ENCODE measurements at places on chromosomes 7 and 10. TPM values are rescaled to one million over a fixed set of nuclear protein-coding genes. Genes with fewer than 3 reads are reported as not detected.

GRCh38 chr10:25959540-25960232, 25.7 kb downstream of the MYO3A start:
- no peak overlapping the region for H3K27ac ChIP-seq
- no peaks in the 10 kb centered on the region for H3K4me1 ChIP-seq
- DNase-seq = no peak
- no peak overlapping the region for H3K4me3 ChIP-seq
- H3K36me3 ChIP-seq = no peaks in the 10 kb centered on the region
- H3K27me3 ChIP-seq = no peaks in the 10 kb centered on the region

- no peaks in the 10 kb centered on the region for H3K27me3 ChIP-seq
- no peak for DNase-seq
- H3K27ac ChIP-seq = no peak overlapping the region
- peaks cover 6% of the 10 kb centered on the region for H3K4me1 ChIP-seq
Observed at GRCh38 chr10:48316236-48316635, 9.8 kb downstream of the MAPK8 start.

GRCh38 chr7:111081546-111082267, 9.2 kb upstream of the LRRN3 start:
- no peak overlapping the region for H3K4me3 ChIP-seq
- H3K36me3 ChIP-seq = no peaks in the 10 kb centered on the region
- no peaks in the 10 kb centered on the region for H3K4me1 ChIP-seq
- no peak for DNase-seq
- H3K27me3 ChIP-seq = no peaks in the 10 kb centered on the region

DNA sequence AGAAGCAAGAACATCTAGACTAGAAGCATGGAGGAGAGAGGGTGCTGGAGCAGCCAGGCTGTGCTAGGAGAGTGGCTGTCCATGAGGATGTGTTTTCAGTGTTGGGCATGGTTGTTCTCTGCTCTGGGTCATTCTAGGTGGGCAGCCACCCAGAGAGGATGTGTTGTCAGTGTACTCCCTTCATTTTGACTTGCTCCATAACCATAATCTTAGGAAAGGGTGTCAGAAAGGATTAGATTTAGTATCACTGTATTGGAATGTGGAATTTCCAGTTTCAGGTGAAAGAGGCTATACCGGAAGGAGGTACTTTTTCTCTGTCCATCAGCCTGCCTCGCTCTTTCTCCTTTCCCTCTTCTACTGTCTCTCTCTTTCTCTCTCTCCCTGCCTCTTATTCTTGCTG, 474.5 kb upstream of the PODXL start:
- H3K36me3 ChIP-seq = no peaks in the 10 kb centered on the region
- no peaks in the 10 kb centered on the region for H3K4me1 ChIP-seq
- H3K27me3 ChIP-seq = no peaks in the 10 kb centered on the region
- DNase-seq = no peak

Gene C7orf33
- total RNA-seq = not detected

DNA sequence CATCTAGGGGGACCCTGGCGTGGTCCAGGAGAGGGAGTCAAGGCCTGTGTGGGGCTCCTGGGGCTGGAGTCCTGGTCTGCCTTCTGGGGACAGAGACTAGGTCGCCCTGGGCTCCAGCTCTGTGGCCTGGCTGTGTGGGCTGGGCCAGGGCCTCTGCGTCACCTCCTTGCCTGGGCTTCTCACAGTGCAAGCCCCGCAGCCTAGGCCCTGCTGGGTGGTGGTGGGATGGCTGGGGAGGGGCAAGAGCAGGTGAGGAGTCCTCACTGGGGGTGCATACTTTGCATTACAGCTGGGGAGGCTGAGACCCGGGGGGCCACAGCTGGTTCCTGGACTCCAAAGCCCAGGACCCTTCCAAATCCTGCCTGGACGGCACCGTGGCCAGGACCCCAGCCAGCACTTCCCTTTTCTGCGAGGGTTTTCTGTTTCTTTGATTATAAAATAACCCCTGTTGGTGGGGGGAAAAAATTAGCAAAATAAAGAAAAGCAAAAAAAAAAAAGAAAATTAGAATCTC, 23.5 kb downstream of the PWWP2B start:
- H3K4me3 ChIP-seq = no peak overlapping the region
- DNase-seq = peak; percentile 75
- H3K27me3 ChIP-seq = no peaks in the 10 kb centered on the region
- no peaks in the 10 kb centered on the region for H3K36me3 ChIP-seq

Gene LRRC18
- total RNA-seq = not detected

Gene PSPH
- 9.0 TPM for total RNA-seq

GRCh38 chr10:105185161-105185560, 544.1 kb downstream of the SORCS3 start:
- no peaks in the 10 kb centered on the region for H3K4me1 ChIP-seq
- H3K4me3 ChIP-seq = no peak overlapping the region
- DNase-seq = no peak

GRCh38 chr7:51973071-51973470, 656.5 kb upstream of the COBL start:
- H3K36me3 ChIP-seq = no peaks in the 10 kb centered on the region
- no peaks in the 10 kb centered on the region for H3K4me1 ChIP-seq
- H3K27ac ChIP-seq = no peak overlapping the region
- no peak for DNase-seq
- H3K27me3 ChIP-seq = no peaks in the 10 kb centered on the region

DNA sequence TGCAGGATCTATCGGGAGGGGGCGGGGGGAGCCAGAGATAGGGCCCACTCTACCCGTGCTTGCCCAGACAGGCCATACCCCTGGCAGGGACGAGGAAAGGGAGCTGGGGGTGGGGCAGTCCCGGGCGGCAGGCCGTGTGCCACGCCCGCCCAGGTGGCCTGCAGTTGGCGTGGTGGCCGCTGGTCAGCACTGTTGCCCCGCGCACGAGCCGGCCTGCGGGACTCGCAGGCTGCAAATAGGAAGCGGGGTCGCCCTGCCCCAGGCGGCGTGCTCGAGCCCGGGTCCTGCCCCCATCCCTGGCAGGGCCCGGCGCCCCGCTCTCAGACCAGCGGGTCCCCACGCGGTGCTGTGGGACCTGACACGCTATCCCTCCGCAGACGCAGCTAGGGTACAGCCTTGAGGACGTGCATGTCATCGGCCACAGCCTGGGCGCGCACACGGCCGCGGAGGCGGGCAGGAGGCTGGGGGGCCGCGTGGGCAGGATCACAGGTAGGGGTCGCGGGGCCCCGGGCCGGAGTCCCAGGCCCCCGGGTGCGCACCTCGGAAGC, 6.7 kb downstream of the PNLIPRP2 start:
- H3K4me1 ChIP-seq = no peaks in the 10 kb centered on the region
- DNase-seq = peak; percentile 72
- H3K4me3 ChIP-seq = peak overlapping the region; percentile 25

DNA sequence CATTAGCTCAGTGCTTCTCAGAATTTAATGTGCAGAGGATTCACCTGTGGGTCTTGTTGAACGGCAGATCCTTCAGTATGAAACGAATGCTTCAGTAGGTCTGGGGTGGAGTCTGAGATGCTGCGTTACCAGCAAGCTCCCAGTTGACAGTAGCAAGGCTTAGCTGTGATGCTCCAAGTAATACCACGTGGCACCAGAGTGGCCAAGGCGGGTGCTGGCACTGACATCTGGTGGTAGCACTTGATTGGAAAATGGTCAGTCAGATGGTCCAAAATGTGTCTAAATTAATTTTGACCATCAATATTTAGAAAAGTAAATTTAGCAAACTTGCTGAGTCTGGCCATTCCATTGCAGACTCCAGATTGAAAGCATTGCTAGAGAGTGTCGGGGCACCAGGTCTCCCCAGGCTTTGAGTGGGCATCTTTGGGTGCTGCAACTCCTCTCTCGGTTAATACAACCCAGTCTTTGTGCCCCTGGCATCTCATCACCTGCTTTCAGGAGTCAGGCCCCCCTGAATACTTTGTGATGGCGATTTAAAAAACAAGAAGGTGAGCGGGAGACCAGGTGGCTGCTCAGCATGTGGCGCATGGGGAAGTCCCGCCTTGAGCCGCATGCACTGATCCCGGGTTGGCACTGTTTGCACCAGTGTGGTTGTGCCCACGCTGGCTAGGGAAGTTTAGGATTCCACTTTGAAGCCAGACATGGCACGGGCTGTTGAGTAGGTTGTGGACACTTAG, 130.1 kb downstream of the NT5C2 start:
- DNase-seq = no peak
- peaks cover 2% of the 10 kb centered on the region for H3K36me3 ChIP-seq
- H3K4me1 ChIP-seq = no peaks in the 10 kb centered on the region
- no peak overlapping the region for H3K4me3 ChIP-seq

Gene AZGP1
- total RNA-seq = 10.0 TPM
